ENCODE measurements at places on chromosomes 3 and 15. TPM values are rescaled to one million over a fixed set of nuclear protein-coding genes. Genes with fewer than 3 reads are reported as not detected.

- peak; percentile 8 for DNase-seq
These were observed 142.1 kb downstream of the NUP210 start for GRCh38 chr3:13277860-13278531.

DNA sequence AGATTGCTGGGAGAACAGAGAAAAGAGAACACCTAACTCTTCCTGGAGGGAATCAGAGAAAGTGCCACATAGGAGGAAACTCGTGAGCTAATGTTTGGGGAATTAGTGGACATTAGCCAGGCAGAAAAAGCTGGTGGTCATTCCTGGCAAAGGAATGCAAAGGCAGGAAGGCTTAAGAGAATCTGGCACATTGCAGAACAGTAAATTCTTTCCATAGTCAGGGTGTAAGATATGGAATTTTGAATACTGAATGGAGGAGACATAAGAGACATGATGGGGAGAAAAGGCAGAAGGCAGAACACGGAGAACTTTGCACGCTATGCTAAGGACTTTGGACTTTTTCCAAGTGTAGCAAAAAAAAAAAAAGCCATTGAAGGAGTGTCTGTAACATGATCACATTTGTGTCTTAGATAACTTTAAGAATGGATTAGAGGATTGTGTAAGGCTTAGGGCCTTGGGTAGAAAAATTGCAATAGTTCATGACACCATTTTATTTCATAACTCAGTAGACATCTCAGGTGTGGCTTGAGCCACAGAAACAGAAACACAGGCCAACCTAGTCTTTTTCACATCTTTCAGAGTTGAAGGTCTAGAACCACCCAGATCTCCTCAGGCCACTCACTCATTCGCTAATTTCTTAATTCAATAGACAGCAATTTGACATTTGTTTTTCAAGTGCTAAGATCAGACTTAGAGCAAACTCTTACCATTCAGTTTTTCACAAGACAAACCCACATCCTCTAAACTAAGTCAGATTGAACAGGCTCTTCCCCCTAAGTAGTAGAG, 31.2 kb upstream of the CCDC80 start:
- peak; percentile 8 for DNase-seq

GRCh38 chr3:183515968-183516851, 39.3 kb downstream of the KLHL6 start:
- DNase-seq: no peak

DNA sequence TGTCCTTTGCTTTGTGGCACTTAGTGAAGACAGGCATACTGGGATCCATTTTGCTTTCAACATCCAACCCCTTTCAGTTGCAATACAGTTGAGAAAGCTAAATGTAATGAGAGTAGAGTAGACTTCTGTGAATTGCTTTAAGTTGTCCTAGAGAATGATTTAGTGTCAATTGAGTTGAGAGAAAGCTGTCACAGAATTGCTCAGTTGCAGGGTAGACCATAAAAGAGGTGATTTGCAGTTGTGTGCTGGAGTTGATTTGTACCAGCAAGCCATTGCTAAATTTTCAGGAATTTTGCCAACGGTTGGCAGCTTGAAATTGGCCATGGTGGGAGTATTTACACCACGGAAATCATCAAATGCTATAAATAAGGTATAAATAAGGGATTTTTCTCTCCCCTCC, 2.2 kb downstream of the ABHD5 start:
- no peak for DNase-seq

DNA sequence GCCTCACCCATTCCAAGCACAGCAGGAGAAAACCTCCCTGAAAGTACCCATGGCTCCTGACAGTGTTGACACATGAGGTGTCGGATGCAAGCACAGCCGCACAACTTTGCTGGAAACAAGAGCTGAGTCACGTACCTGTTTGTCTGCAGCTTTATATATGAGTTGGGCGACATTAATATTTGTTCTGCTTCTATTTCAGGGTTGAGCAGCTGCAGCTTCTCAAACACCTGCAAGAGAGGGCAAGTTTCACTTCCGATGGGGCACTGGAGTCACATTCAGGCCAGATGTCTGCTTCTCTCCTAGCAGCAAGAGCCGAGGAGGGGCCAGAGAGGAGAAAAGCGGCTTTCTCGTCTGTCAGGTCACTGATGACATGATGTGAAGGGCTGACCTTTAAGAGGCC, 88.0 kb downstream of the NUP210 start:
- DNase-seq: no peak

DNA sequence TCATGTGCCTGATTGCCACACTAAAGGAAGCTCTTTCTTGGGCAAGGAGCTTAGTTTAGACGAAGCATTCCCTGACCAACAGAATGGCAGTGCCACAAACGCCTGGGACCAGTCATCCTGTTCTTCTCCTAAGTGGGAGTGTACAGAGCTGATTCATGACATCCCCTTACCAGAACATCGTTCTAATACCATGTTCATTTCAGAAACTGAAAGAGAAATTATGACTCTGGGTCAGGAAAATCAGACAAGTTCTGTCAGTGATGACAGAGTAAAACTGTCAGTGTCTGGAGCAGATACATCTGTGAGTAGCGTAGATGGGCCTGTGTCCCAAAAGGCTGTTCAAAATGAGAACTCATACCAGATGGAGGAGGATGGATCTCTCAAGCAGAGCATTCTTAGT, 18.4 kb downstream of the SENP5 start:
- DNase-seq: no peak

DNA sequence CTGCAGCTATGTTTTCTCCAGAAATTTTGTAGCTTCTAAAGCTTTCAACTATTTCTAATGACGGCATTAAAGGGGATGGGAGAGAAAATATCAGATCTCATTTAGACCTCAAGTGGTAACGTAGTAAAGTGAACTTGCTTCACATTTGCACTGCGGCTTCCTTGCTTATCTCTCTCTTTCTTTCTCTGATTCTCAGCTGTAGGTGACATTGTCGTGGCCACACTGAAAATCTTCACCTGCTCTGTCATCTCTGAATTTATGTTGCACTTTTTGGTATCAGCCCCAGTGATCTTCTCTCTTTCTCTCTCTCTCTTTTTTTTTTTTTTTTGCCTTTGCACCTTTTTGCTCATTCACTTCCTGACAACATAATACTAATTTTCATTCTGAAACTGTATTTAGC, 254.1 kb upstream of the SATB1 start:
- DNase-seq: no peak

- DNase-seq: no peak
These were observed 15.0 kb downstream of the EPHB1 start for GRCh38 chr3:134810052-134810435.

GRCh38 chr3:71387586-71387985, 195.9 kb downstream of the FOXP1 start:
- DNase-seq: no peak

Gene TTBK2
- total RNA-seq: 10.6 TPM

- no peak for DNase-seq
These were observed 13.4 kb upstream of the CTDSPL2 start for GRCh38 chr15:44414001-44414400.

DNA sequence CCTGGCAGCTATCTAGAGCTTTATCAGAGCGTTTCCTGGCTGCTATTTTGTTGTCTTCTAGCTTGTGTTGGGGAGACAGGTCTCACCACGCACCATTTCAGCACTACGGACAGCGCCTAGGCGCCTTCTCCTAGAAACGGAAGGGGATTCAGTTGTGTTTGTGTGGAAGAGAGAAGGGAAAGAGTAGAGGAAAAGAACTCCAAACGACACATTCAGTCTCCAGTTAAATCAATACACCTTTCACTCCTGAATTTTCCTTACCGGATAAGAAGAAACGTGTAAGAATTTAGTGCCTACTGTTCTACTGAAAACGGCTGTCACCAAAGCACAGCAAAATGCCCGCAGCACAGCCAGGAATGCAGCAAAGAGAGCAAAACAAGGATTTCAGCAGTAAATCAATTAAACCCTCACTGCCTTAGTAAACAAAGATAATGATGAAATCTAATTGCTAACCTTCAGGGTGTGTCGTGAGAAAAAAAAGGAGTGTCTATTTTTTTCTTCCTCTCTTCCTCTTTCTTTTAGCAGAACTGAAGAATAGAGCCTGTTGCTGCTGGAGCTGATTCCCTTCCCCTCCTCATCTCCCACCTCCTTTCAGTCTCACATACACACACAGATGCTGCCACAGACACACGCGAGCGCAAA, 412 bp upstream of the CTXN2 start:
- peak; percentile 42 for DNase-seq

DNA sequence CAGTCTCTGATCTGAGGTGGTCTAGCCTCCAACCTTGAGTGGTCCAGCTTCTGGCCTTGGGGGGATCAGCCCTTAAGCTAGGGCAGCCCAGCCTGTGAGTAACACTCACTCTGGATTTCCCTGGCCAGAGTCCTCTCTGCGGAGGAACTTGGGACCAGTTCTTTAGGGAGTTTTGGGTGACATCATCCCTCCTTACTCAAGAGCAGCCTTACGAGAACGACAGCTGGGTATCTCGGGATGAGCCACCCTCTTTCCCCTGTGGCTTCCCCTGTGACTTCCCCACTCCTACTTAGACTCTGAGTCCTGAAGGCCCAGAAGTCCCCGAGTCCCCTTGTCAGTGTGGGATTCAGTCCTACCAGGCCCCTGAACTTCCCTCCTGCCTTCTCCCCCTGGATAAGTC, 10.2 kb upstream of the PLXND1 start:
- no peak for DNase-seq

GRCh38 chr15:91529534-91529933, 324.0 kb upstream of the SLCO3A1 start:
- DNase-seq: no peak

Gene NISCH
- 36.3 TPM for total RNA-seq

- no peak for DNase-seq
These were observed 440.9 kb upstream of the CCDC54 start for GRCh38 chr3:106936337-106936736.

Gene ZDHHC23
- total RNA-seq: 2.9 TPM

Measured in Caki2 (cell line).